NCI-H1417 treated with DMSO at 0.1 percent for 48 hours (cell line): ENCODE measurements at places on chromosomes 3 and 15.
A peak's percentile ranks its signal among the peaks of the same experiment; 100 is the strongest.

GRCh38 chr15:72737723-72738122, 45.8 kb downstream of the ADPGK start:
- DNase-seq, result no peak

GRCh38 chr3:135083756-135084155, 288.7 kb downstream of the EPHB1 start:
- no peak for DNase-seq

DNA sequence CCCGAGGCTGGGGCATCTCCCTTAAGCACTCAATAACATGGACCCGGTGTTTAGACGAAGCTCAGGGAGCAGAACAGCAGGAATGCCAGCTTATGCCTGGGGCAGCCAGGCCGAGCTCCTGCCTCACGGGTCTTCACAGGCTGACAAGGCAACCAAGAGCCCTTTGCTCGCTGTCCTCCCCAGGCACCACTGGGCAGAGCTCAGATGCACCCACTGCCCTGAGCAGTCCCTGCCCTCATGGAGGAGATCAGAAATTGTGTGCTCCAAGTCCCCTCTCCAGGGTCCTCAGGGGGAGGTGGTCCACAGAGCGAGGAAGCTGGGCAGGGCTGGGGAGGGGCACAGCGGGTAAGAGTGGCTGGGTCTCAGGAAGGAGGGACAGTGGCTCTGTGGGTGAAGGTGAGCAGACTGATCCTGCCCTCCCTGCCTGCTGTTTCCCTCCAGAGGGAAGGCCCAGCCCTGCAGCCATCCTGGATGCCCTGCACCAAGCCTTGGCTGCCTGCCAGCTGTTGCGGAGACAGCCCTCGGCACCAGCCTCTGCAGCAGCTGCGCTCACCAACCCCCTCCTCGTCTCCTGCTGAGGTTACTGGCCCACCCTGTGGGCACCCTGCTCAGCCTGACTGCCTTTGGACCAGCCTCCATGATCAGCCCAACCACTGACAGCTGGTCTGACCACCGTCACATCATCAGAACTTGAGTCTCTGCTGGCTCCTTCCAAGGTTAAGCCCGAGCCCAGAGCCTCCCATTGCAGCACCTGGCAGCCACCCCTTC, 21.1 kb upstream of the GP9 start:
- DNase-seq, result peak; percentile 78

GRCh38 chr15:66905954-66906353, 159.4 kb upstream of the SMAD3 start:
- DNase-seq, result no peak

DNA sequence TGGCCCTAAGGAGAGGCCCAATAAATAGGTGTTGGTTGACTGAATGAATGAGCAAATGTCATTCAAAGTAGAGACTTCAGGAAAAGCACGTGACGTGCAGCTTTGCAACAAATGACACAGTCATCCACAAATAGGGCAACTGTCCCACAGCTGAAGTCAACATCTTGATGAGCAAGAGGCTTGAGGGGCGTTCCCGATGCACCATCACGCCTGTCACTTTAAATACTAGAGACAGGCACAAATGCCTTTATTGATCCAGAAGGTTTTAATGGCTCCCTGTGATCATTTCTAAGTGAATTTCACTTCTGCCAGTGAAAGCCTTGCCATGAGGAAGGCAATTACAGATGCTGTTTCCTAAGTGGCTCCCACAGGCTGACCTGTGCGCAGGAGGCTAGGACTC, 43.6 kb downstream of the ABTB1 start:
- no peak for DNase-seq

- no peak for DNase-seq
Observed at GRCh38 chr3:59531994-59532393, 482.2 kb upstream of the CFAP20DC start.
